ENCODE measurements at places on chromosomes 5 and 9. TPM values are rescaled to one million over a fixed set of nuclear protein-coding genes. Genes with fewer than 3 reads are reported as not detected.

- DNase-seq = no peak
These were observed 3.9 kb upstream of the BARX1 start for GRCh38 chr9:93958819-93959682.

DNA sequence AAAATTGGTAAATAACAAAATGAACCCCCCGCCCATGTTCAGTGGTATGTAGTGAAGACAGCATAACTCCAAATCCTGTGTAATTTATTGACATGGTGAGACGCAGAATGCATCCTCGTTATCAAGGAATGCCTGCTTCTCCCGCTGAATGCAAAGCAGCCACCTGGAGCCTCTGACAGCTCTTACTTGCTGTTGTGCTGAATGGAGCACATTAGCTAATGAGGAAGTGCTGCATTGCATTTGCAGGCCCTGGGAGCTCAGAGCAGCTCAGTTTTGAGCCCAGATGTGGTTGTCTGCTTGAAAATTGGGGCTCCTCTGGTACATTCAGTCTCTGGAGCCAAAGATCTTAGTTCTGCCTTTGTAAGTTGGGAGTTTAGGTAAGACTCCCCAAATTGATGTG lies 28.9 kb downstream of the PLAC8L1 start:
- DNase-seq = no peak

DNA sequence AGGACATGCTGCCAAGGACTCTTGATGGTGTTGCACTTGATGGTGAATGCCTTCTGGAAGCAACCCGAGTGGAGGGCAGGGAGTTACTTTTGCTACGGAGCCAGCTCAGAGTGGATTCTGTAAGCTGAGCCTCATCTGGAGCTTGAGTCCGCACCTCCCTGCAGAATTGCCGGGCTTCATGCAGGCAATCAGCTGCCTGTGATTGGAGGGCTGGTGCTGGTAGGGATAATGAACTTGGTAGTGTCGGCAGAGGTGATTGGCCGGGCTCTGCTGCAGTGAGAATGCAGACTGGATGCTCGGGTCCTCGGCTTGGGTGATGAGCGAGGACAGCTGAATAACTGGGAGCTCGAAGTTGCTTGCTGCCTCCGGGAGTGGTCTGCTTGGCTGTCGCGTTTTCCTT lies 23.1 kb downstream of the SLC25A25 start:
- DNase-seq = peak; percentile 97

The ADAMTS13 gene
- total RNA-seq = 1.2 TPM

DNA sequence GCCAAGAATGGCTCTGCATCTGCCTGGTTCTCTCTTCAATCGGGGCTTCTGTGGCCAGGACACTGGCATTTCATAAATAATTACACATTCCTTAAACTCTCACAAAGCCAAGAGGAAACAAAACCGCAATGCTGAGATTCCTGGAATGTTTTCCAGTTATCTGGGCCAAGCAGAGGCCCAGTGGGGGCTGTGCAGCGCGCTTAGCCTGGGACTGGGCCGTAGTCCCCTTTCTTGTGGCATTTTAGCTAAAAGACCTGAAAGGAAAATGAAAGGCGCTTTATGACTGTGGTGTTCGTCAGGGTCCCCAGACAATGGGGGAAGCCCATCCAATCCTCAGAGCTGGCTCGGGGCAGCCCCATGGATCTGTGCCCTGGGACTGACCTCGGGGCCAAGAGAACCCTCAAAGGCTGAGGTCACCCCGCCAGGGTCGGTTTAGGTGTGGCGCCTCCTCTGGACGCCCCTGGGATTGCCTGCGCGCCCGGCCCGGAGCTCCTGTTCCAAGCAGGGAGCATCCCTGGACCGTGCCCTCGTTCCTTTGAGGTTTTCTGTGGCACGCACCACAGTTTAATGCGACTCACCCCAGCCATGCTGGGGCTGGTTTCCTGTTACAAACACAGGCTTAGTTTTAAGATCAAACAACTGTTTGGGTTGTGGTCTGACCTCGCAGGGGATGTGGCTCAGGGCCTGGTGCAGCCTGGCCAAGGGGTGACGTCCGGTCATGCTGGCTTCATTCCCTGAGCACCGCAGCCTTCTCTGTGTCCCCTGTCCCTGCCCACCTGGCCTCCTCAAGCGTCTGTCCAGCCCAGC lies 51.5 kb upstream of the NKD2 start:
- peak; percentile 99 for DNase-seq

- DNase-seq = peak; percentile 33
These were observed 61.6 kb downstream of the CSNK1A1 start for GRCh38 chr5:149489605-149490037.

The CSF1R gene
- not detected for total RNA-seq

The GBA2 gene
- total RNA-seq = 34.4 TPM

The IGFBPL1 gene
- 22.9 TPM for total RNA-seq

GRCh38 chr5:36252722-36253365 lies 11.1 kb upstream of the NADK2 start:
- DNase-seq = peak; percentile 41

DNA sequence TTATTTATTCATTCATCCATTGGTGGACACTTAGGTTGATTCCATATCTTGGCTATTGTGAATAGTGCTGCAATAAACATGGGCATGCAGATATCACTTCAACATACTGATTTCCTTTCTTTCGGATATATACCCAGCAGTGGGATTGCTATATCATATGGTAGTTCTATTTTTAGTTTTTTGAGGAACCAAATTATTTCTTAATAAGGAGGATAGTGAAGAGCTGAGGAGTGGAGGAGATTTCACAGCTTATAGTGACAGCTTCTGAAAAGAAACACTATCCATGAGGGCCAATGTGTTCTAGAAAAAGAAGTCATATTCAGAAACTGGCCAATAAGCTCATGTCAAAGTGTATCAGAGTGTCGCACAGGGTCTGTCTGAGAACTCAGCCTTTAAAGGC lies 183.3 kb downstream of the SEC61B start:
- DNase-seq = no peak

GRCh38 chr5:94906750-94907149 lies 288.3 kb downstream of the SLF1 start:
- DNase-seq = no peak

DNA sequence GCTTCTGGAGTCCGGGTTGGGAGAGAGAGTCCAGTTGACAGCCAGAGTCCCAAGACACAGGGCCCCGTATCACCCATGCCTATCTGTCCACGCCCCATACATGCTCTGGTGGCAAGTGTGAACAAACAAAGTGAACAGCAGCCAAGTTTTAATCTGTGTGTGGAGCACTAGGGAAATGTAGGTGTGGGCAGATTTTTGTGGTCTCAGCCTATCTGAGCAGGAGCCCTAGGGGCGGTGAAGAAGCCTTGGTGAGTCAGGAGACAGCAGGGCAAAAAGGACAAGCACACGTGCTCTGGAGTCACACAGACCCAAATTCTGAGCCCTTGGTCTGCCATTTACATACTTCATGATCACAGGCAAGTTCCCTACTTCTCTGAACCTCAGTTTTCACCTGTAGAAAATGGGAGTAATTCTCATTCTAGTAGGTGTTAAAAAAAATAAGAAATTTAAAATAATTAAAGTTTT lies 23.2 kb downstream of the EGR1 start:
- peak; percentile 70 for DNase-seq

Data from myocyte (in vitro differentiated cells).